ENCODE measurements at places on chromosomes 13 and 19. TPM values are rescaled to one million over a fixed set of nuclear protein-coding genes. Genes with fewer than 3 reads are reported as not detected.

GRCh38 chr19:12947702-12948611 is 2.3 kb downstream of the RAD23A start:
- DNase-seq: no peak
- no peak overlapping the region for H3K4me3 ChIP-seq
- H3K36me3 ChIP-seq: peaks cover 83% of the 10 kb centered on the region

GRCh38 chr13:113558461-113558860 is 26.1 kb upstream of the TFDP1 start:
- no peaks in the 10 kb centered on the region for H3K36me3 ChIP-seq
- H3K4me3 ChIP-seq: no peak overlapping the region
- peaks cover 2% of the 10 kb centered on the region for H3K4me1 ChIP-seq
- no peak for DNase-seq
- H3K27me3 ChIP-seq: no peaks in the 10 kb centered on the region
- H3K27ac ChIP-seq: no peak overlapping the region

DNA sequence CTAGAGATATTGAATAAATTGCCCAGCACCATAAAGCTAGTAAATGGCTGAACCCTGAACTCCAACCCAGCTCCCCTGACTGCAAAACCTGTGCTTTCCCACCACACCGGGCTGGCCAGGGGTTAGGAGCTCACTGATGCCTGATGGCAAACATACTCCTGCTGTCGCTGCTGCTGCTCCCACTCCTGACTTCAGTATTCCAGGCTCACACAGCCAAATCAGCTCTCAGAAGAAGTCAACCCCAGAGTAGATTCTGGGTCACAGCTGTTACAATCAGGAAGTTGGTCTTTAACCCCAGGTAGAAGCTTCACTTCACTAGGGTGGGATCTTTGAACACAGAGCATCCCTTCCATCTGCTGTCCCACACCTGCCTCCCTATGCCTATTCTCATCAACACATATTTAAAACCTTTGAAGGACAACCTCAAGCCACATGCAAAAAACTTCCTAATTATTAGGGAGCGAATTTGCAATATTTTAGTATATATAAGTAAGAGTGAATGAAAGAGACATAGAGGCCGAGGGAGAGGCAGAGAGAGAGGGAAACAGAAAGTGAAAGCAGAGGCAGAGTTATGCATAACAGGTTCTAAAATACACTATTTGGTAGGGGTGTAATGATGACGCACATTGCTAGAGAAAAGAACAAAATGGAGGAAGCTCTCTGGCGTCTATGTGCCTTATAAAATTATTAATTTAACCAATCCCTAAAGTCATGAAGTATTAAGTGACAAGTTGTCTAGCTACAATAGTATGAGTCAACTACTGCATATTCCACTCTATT is 99.4 kb upstream of the SERP2 start:
- peak; percentile 54 for DNase-seq
- peak overlapping the region; percentile 85 for H3K27ac ChIP-seq
- peak overlapping the region; percentile 52 for H3K4me3 ChIP-seq
- H3K36me3 ChIP-seq: peaks cover 17% of the 10 kb centered on the region
- H3K27me3 ChIP-seq: peaks cover 2% of the 10 kb centered on the region

GRCh38 chr19:2308114-2308556 is at the start of gene LINGO3:
LINGO3 (minus strand) TSS chr19:2308154; CDS start chr19:2291776, 16,378 bp downstream.
- H3K4me1 ChIP-seq: peaks cover 2% of the 10 kb centered on the region
- H3K36me3 ChIP-seq: no peaks in the 10 kb centered on the region
- no peak within 1 kb of the TSS for H3K27ac ChIP-seq
- DNase-seq: no peak
- H3K27me3 ChIP-seq: peaks cover 42% of the 10 kb centered on the region

GRCh38 chr13:73261739-73262216 is 203.0 kb downstream of the KLF5 start:
- DNase-seq: no peak
- H3K36me3 ChIP-seq: no peaks in the 10 kb centered on the region
- no peaks in the 10 kb centered on the region for H3K4me1 ChIP-seq
- H3K4me3 ChIP-seq: no peak overlapping the region
- peaks cover 3% of the 10 kb centered on the region for H3K27me3 ChIP-seq

- H3K27ac ChIP-seq: no peak overlapping the region
- peaks cover 2% of the 10 kb centered on the region for H3K4me1 ChIP-seq
- no peak overlapping the region for H3K4me3 ChIP-seq
Observed at GRCh38 chr19:10885201-10886169, 14.1 kb downstream of the CARM1 start.

The PRX gene
- 1.1 TPM for total RNA-seq

DNA sequence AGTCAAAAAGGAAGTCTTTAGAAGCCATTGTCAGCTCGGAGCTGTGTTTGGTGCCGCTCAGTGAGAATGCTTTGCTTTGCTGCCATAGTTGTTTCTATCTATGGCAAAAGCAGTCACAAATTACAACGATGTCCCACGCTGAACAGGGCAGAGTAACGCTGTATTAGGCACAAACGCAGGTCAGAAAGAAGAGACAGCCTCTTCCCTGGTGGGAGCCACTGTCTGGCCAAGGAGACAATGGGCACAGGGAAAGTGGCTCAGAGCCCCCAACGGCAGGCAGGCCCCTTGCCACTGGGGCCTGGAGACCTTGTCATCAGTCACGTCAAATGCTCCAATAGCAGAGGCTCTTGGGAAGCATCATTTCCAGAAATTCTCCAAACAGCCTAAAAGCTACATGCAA is 244.2 kb downstream of the TEX29 start:
- H3K4me1 ChIP-seq: no peaks in the 10 kb centered on the region
- no peak for DNase-seq
- H3K36me3 ChIP-seq: no peaks in the 10 kb centered on the region
- no peaks in the 10 kb centered on the region for H3K27me3 ChIP-seq
- H3K4me3 ChIP-seq: no peak overlapping the region

GRCh38 chr13:41456768-41457588 is at the start of gene RGCC:
RGCC (plus strand) TSS chr13:41457550; CDS start chr13:41457708, 158 bp downstream.
- H3K27ac ChIP-seq: peak within 1 kb of the TSS; percentile 74
- peaks cover 18% of the 10 kb centered on the region for H3K27me3 ChIP-seq
- H3K4me3 ChIP-seq: peak within 1 kb of the TSS; percentile 75
- H3K36me3 ChIP-seq: peaks cover 16% of the 10 kb centered on the region
- peaks cover 36% of the 10 kb centered on the region for H3K4me1 ChIP-seq

GRCh38 chr13:50463719-50464118 is 379.8 kb downstream of the DLEU7 start:
- H3K27ac ChIP-seq: no peak overlapping the region
- H3K36me3 ChIP-seq: no peaks in the 10 kb centered on the region
- H3K4me1 ChIP-seq: peaks cover 5% of the 10 kb centered on the region
- no peak for DNase-seq
- H3K27me3 ChIP-seq: peaks cover 4% of the 10 kb centered on the region

The UBE2L5 gene
- not detected for total RNA-seq

The SLC7A9 gene
- total RNA-seq: 0.58 TPM

DNA sequence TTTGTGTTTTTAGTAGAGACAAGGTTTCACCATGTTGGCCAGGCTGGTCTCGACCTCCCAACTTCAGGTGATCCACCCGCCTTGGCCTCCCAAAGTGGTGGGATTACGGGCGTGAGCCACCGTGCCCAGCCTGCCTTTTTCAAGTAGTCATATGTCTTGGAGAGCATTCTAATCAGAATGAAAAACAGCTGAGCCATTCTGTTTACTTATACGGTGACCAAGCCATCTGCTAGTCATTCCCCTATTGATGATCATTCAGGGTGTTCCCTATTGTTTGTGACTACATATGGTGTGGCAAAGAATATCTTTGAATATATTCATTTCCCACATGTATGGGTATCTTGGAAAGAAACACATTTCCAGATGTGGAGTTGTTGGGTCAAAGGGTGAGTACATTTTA is 17.2 kb downstream of the BLOC1S3 start:
- no peak overlapping the region for H3K4me3 ChIP-seq
- DNase-seq: no peak
- H3K27me3 ChIP-seq: peaks cover 2% of the 10 kb centered on the region
- H3K4me1 ChIP-seq: no peaks in the 10 kb centered on the region
- no peak overlapping the region for H3K27ac ChIP-seq

The ERICH4 gene
- total RNA-seq: not detected

- no peaks in the 10 kb centered on the region for H3K36me3 ChIP-seq
- no peak overlapping the region for H3K4me3 ChIP-seq
- DNase-seq: no peak
- peaks cover 8% of the 10 kb centered on the region for H3K27me3 ChIP-seq
Observed at GRCh38 chr13:33052506-33053280, 36.5 kb downstream of the KL start.

The SULT2B1 gene
- not detected for total RNA-seq

GRCh38 chr13:99970651-99971575 is 654 bp downstream of the ZIC5 start:
- DNase-seq: no peak
- H3K4me3 ChIP-seq: no peak overlapping the region
- H3K36me3 ChIP-seq: peaks cover 13% of the 10 kb centered on the region
- peaks cover 74% of the 10 kb centered on the region for H3K27me3 ChIP-seq

DNA sequence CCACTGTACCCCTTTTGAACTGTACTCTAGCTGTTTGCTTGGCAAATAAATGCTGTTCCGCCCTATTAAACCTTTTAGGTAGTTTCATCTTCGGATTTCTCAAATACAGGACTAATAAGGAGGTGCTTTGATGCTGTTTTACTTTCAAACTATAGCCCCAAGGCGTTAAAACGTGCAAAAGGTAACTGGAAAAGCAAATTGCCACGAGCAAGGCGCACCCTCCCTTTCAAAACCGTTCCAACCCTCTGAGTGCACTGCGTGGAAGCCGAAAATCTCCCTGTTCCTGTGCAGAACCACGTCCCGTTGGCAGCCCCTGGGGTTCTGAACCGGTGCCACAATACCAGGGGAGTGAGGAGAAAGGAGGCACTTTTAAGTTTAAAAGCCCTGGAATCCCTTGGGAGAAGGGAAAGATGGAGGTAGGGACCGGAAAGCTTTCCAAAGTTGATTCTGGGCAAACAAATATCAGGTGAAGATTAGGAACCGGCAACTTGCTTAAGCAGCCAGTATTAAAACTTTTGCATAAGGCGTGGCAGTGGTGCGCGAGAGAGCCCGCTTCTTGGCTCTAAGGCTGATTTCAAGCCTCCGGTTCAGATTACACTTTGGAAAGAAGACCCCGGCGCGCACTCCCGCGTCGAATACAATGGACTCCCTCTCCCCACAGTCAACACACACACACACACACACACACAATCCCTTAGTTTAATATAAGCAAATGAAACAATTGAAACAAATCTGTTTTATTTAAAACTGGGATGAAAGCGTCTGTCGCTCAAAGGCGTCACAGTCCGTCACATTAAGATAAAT is 9.5 kb downstream of the POU4F1 start:
- H3K36me3 ChIP-seq: no peaks in the 10 kb centered on the region
- no peaks in the 10 kb centered on the region for H3K4me1 ChIP-seq
- no peak for DNase-seq
- H3K27ac ChIP-seq: no peak overlapping the region
- peak overlapping the region; percentile 18 for H3K4me3 ChIP-seq

DNA sequence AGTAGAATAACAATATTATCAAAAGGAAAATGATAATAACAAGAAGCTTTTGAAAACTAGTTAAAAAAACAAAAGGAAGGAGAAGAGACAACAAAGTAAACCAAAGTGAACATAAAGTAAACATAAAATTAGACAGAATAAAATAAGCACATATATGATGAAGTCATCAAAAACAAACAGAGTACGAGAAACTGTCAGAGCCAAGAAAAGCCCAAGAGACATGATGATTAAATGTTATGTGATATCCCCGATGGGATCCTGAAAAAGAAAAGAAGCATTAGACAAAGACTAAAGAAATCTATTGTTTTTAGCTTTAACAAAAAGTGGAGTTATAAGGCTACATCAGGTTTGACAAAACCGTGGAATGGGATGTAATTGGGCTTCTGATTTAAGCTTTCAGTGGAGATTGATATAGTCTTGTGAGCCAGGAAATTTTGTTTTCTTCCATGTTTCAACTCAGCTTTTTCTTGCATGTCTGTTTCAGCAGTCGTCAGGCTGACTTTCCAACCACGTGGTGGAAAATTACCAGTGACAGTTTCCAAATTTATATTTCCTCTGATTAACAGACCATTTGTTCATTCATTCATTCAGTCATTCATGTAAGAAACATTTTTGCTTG is 64.9 kb downstream of the KL start:
- H3K4me1 ChIP-seq: no peaks in the 10 kb centered on the region
- DNase-seq: no peak
- no peak overlapping the region for H3K27ac ChIP-seq
- H3K36me3 ChIP-seq: no peaks in the 10 kb centered on the region

The ZNF382 gene
- 12.0 TPM for total RNA-seq

DNA sequence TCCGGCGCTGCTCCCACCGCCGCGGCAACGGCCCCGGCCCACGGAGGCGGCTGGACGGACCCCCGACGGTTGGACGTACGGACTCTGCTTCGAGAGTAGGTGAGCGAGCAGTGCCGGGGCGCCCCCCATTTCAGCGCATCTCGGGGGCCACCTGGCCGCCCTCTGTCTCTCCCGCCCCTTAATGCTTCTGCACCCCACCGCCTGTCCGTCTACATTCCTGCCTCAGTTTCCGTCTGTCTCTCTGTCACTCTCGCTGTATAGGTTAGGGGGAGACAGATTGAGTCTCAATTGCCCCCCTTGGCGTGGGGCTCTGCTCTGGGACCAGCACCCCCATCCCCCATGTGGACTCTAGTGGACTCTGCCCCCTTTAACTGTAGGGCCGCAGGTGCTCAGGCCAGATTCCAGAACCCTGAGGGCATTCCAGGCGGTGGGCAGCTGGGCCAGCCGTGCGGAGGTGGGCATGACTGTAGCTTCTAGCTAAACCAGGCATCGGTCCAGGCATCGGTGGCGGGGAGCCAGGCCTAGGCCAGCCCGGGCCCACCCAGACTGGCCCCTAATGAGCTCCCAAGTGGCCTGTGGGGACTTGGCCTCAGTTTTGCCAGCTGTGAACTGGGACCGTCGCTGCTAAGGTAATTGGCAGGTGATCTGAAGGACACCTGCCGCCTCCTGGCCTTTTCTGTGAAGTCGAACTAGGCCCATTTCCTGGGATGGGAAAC is 373 bp downstream of the TNFAIP8L1 start:
- peaks cover 40% of the 10 kb centered on the region for H3K4me1 ChIP-seq
- H3K36me3 ChIP-seq: peaks cover 2% of the 10 kb centered on the region
- DNase-seq: no peak
- peak overlapping the region; percentile 98 for H3K4me3 ChIP-seq

The CRB3 gene
- not detected for total RNA-seq

The MISP3 gene
- 1.0 TPM for total RNA-seq

GRCh38 chr19:17841810-17842662 is 5.7 kb downstream of the JAK3 start:
- peaks cover 73% of the 10 kb centered on the region for H3K36me3 ChIP-seq
- peaks cover 42% of the 10 kb centered on the region for H3K4me1 ChIP-seq
- H3K4me3 ChIP-seq: no peak overlapping the region
- H3K27ac ChIP-seq: no peak overlapping the region
- no peaks in the 10 kb centered on the region for H3K27me3 ChIP-seq
- peak; percentile 61 for DNase-seq

The OVOL3 gene
- total RNA-seq: not detected

All from activated CD8-positive, alpha-beta T cell treated with anti-CD3 and anti-CD28 coated beads, Interleukin-2, amount 10 ng/mL, durations not matched to agents 7 days and 5 days (primary cell).